HAP-1 (cell line): ENCODE measurements at places on chromosomes 11 and 22.

DNA sequence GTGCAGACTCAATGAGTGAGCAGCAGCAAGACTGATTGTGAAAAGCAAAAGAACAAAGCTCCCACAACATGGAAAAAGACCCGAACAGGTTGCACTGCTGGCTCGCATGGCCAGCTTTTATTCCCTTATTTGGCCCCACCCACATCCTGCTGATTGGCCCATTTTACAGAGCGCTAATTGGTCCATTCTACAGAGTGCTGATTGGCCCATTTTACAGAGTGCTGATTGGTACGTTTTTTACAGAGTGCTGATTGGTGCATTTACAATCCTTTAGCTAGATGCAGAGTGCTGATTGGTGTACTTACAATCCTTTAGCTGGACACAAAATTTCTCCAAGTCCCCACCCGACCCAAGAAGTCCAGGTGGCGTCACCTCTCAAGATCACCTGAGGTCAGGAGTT is 15.3 kb upstream of the SLC25A1 start:
- DNase-seq, result no peak

DNA sequence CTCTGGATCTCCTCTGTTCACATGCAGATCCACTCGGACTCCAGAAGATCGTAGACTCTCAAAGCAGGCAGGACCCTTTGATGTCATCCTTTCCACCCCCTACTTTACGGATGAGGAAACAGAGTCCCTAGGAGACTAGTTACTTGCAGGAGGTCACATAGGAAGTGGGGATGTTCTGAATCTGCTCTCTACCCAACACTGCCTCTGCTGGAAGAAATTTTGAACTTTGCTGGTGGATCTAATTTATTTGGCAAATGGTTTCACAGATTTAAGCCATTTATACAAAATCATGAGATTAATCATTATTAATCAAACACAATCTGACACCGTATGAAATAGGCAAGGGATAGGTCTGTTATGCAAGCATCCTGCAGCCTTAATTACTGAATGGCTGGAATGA is 55.0 kb upstream of the USP47 start:
- DNase-seq, result peak; percentile 12

DNA sequence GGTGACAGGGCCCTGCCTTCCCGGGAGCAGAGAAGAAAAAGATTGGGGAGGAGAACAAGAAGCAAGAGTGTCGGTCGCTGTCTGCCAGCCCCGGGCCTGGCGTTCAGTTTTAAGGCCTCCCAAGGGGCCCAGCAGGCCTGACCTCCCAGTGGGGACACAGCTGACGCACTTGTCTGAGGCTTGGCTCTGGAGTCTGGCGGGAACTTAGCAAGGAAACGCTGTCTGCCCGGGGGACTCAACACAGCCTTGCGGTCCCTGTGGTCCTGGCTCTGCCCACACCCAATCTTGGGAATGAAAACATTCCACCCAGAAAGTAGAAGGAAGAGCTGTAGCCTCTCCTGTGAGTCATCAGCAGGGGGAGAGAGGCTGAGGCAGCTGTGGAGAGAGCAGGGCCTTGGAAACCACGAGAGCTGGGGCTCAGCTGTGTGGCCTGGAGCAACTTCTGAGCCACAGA is 54.4 kb downstream of the TRAF6 start:
- no peak for DNase-seq

GRCh38 chr22:17751596-17751995 is 22.7 kb downstream of the BID start:
- DNase-seq, result no peak

DNA sequence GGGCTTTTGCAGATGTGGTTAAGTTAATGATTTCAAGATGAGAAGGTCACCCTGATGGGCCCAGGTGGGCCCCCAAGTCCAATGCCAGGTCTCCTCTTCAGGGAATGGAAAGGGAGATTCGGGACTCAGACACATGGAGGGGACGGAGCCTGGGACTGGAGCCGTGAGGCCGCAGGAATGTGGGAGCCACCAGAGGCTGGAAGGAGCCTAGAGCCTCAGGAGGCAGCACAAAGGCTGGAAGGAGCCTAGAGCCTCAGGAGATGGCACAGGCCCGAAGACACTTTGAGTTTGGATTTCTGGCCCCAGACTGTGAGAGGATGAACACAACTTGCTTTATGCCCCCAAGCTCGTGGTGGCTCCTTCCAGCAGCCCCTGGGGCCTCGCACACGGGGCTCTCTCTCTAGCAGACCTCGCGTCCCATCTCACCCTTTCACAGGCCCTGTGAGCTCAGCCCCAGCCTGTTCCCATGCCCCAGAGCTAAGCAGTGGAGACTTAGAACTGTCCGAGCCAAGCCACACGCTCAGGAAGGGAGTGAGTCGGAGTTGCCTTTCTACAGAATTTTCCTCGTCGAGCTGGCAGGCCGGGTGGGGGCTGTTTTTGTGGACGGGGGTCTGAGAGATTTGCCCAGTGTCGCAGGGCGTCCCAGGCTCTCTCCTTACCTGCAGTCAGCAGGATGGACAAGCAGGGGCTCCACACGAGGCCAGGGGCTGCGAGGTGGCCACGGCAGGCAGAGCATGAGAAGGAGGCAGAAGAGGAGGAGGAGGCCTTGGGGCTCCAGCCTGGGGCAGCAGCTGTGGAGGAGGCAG is 937.6 kb downstream of the BRD1 start:
- no peak for DNase-seq

GRCh38 chr11:58490827-58491226 is 17.1 kb downstream of the OR5B21 start:
- DNase-seq, result no peak

GRCh38 chr11:124811399-124812125 is 11.4 kb upstream of the MSANTD2 start:
- no peak for DNase-seq

DNA sequence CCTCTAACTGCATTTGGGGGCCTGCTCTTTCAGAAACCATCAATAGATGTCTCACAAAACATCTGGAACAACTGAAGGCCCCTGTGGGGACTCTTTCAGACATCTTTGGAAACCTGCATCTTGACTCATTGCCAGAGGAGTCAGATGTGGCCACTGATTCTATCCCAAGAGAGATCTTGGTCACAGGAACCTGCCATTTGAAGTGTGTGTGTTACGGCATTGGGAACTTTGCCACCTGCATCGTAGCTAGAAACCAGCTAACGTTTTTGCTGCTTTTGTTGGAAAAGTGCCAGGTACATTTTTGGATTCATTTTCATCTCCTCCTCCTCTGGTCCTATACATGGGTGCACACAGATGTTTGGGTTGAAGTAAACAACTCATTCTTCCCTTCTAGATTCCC is 4.3 kb downstream of the SRRD start:
- DNase-seq, result no peak

DNA sequence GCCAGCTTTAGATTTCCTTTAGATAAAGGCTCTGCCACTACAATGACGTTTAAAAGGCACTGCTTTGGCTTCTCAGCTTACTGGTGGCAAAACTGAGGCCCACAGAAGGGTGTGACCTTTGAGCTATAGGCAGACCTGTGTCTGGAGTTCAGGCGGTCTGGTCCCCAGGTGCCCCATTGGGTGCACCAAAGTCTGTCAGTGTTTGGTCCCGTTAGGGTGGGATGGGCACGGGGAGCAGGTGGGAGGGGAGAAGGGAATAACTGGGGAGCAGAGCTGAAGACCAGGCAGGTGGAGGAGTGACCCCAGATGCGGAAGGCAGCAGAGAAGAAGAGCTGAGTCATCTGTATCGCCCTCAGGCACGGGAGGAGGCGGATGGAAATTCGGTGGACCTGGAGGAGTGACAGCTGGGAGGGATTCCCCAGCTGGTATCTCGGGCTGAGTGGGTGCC is 45.3 kb upstream of the GCAT start:
- DNase-seq, result no peak
